Mesenteric fat pad (tissue), 1 donor: ENCODE measurements at places on chromosomes 16 and 17. TPM values are rescaled to one million over a fixed set of nuclear protein-coding genes. Genes with fewer than 3 reads are reported as not detected.

The SLFN14 gene
- total RNA-seq = not detected

The SYT17 gene
- 1.1 TPM for total RNA-seq

The KCNH4 gene
- 0.55 TPM for total RNA-seq

- DNase-seq = no peak
Measured at GRCh38 chr17:21143695-21144094, 16.9 kb downstream of the DHRS7B start.

GRCh38 chr16:70419384-70420327 is 19.2 kb downstream of the ST3GAL2 start:
- DNase-seq = no peak

DNA sequence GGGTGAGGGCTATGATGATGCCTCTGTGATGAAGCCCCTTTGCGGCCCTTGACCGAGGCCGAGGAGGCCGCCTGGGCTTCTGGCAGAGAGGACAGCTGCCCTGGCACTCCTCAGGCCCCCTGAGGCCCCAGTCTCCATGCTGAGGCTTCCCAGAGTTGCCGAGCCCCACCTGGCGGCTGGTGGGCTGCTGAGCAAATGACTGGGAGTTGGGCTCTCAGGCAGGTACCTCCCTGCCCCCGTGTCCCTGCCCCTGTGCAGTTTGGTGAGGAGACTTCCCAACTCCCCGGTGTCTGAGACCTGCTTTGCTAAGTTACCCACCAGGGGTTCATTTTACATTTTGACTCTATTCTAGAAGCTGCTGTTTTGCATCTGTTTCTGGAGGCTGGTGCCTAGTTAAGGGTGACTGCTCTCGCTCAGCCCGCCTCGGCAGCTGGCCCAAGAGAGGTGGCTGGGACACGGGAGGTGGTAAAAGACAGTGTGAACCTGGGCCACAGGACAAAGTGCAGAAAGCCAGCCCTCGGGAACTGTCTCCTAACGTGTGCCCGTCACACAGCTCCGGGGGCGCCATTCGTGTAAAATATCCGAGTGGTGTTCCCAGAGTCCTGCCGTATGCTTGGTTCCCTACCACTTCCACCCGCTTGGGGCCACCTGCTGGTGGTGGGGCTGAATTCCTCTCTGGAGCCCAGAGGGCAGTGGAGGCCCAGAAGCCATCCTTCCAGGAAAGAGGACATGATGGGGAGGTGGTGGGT is 134.5 kb downstream of the RAB11FIP4 start:
- DNase-seq = no peak

DNA sequence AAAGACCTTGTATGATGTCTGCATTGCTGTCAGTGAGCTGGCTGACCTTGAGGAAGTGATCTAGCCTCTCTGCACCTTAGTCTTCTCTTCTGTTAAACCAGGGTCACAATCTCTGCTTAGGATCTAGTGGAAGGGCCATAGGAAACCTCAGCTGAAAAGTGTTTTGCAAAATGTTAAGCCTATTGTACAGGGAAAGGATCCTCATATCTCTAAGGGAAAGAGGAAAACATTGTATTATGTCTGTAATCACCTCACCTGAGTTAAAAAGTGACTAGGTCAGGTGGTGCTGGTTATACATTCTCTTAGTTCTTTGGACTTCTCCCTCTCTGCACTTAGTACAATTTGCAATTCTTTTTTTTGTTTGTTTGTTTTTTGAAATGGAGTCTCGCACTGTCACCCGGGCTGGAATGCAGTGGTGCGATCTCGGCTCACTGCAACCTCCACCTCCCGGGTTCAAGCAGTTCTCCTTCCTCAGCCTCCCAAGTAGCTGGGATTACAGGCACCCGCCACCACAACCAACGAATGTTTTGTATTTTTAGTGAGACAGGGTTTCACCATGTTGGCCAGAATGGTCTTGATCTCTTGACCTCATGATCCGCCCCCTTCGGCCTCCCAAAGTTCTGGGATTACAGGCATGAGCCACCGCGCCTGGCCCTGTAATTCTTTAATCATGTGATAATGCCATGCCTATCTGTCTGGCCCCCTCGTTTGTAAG is 2.0 kb upstream of the SEPHS2 start:
- DNase-seq = no peak

GRCh38 chr17:43994272-43995149 is 9.9 kb upstream of the NAGS start:
- peak; percentile 94 for DNase-seq

DNA sequence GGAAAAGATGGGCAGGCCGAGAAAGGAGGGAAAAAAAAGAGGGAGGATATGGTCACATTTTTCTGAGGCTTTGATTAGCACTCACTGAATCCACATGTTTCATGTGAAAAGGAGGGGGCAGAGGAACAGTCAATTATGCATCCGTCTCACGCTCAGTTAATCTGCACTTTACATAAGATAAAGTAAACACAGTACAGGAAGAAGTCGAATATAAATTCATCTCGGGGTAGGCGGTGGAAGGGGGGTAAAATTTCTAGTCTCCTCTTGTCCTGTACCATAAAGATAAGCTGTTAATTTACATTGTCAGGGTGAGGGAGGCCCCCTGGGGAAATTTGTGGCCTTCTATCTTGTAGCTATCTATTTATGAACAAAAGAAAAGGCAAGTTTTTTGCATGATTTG is 73.1 kb upstream of the CES5A start:
- DNase-seq = no peak

DNA sequence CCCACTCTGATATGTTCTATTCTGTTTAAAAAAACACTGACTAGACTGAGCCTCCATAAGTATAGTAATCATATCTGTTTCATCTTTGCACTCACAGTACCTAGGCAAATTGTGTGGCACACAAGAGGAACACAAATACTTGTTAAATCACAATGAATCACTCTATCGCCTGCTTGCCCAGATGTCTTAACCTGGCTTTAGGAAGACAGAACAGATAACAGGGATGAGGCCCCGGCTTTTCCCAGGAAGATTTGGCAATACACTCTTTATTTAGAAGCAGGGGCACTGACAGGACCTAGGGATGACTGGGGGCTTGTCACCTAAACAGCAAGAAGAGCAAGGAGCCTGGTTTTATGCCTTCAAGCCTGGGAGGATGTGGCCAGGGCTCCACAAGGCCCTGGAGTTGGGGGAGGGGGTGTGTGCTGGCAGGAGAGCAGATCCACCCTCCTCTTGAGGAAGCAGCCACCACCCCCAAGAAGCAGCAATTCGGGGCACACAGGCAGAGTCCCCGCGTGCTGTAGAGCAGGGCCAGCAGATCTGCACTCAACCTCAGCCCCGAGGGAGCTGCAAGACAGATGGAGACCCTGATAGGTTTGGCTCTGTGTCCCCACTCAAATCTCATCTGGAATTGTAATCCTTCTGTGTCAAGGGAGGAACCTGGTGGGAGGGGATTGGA is 41.0 kb upstream of the KSR1 start:
- DNase-seq = no peak

- DNase-seq = no peak
Measured at GRCh38 chr17:17180141-17180603, 26.0 kb downstream of the PLD6 start.

DNA sequence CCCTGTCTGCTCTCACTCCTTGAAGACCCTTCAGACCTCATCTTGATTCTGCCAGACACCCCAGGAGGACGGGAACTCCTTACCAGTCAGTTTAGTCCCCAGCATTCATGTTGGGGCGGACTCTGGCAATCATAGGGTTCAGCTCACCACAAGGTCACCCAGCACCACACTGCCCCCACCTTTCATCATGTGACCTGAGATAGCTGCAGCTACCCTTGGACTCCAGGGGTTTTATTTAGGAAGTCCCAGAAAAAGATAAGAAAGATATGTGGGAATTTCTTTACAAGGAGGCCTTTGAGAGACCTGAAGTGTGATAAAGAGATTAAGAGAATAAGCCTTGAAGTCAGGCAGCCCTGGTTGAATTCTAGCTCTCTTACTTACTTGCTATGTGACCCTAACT is 59.8 kb upstream of the NLK start:
- no peak for DNase-seq
